ENCODE measurements at places on chromosomes 7 and 10. TPM values are rescaled to one million over a fixed set of nuclear protein-coding genes. Genes with fewer than 3 reads are reported as not detected.

DNA sequence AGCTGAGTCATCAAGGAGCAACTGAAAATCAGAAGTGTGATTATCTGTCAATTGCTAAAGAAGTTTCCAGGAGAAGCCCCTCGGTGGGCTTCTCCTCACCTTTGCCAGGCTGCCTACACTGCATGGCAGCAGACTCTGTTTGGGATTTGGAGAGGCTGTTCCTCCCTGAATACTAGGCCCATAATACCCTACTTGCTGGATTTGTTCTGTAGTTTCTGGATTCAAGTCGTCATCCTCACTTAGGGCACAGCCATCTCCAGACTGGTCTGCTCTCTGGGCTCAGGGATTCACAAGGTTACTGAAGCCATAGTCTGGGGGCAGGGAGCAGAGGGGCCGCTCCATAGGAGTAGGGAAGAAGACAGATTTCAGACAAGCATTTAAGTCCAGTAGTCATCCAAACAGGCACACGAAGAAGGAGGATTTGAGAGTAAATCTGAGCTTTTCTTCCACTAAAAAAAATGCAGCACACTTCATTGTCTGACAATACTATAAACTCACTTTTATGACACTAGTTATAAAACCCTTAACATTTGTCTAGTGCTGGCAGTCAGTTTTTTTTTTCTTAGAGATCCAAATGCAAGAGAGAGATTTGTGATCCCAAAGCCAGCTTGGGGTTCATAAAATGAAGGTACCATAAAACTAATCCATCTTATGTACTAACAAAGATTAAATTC lies 723.3 kb downstream of the GRID1 start:
- DNase-seq = no peak

DNA sequence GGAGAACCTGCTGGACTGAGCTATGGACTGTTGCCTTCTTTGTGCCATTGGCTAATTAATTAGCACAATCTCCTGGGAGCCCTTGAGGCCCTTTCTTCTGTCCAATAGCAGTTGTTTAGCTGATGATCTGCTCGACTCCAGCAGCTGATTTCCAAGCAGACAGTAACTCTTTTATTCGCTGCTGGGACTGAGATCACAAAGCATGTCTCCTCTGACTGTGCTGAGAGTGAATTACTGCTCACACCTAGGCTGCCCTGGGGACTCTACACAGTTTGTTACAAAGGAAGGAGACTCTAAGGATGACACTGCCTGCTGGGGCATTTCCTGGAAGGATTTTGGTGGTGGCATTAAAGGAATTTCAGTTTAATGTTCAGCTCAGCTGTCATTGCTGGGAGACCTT lies 31.4 kb downstream of the CASP7 start:
- DNase-seq = no peak

DNA sequence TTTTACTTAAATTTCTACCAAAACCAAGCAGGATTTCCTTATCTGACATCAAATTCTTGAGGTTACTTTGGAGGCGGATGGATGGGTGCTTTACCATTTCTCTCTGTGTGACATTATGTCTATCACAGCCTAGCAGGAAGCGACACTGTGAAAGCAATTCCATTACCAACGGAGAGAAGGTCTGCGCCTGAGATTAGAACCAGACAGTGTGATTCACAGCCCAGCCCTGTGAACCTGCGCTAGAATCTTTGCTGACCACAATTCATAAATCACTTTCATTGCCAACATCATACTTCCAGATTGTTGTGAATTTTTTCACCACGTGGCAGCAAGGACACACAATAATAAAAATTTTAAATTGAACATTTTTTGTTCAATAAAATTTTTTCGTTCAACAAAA lies 126.5 kb downstream of the CUBN start:
- no peak for DNase-seq

GRCh38 chr10:51030480-51030879 lies 43.8 kb upstream of the PRKG1 start:
- no peak for DNase-seq

DNA sequence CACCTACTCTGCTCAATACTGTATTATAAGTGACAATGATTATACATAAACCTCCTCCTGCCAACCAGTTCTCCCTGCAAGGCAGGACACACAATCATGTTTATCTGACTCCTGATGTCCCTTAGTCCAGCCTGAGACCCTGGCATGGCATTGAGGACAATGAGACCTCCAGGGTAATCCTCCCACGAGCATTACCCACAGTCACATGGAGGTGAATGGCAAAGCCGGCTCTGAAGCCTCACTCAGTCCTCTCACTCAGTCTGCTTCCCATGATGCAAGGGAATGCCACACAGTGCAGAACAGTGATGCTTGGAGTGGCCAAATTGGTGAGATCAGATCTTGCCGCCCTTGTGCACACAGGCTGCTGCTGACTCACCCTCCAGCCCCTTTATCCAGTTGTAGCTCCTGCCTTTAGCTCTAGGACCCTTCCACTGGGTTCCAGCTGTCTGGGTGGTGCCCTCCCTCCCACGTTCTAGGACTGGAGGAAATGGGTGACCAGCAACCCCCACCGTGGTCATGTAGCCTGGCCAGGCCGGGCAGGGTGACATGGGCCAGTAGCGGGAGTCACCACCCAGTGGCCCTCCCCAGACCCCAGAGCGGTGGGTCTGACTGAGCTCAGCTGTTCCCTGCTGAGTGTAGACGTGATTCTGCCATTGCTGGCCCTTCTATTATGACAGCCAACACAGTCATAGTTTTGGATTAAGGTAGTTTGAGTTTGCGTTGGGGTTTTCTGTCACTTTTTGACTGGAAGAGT lies 5.5 kb upstream of the ADCY1 start:
- DNase-seq = no peak

CLDN3 gene
- total RNA-seq = 0.21 TPM

HMX2 gene
- not detected for total RNA-seq

SUN3 gene
- total RNA-seq = not detected

All from urinary bladder (tissue), 4 donors.